Stimulated activated naive CD8-positive, alpha-beta T cell treated with anti-CD3 and anti-CD28 coated beads, Interleukin-15, amount 100 ng/mL, for 72 hours (primary cell): ENCODE measurements at places on chromosomes 5 and 9.

GRCh38 chr9:137217276-137218211 is 4.5 kb downstream of the RNF208 start:
- DNase-seq = no peak

GRCh38 chr5:125607018-125607417 is 816.2 kb upstream of the GRAMD2B start:
- DNase-seq = no peak

- no peak for DNase-seq
These were observed 1626.7 kb upstream of the ACO1 start for GRCh38 chr9:30757723-30758122.

DNA sequence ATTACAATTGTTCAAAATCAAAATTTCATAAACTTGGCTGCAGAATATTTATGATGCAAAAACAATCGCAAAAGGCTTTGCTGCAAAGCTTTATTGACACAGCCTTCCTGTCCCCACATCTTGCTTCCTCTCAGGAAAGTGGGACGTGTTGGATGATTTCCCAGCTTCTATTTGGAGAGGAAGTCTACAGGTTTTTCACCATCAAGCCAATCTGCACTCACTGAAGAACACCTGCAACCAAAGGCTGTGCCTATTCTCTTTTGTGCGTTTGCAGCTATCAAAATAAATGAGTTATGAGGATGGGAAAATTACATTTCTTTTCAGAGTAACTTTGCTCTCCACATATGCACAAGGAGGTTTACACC is 214.4 kb downstream of the PLK2 start:
- DNase-seq = no peak

GRCh38 chr9:89022902-89023301 is 31.6 kb downstream of the S1PR3 start:
- no peak for DNase-seq

GRCh38 chr9:92738661-92739081 is 26.0 kb downstream of the BICD2 start:
- no peak for DNase-seq
